ENCODE measurements at places on chromosomes 2 and 18.

DNA sequence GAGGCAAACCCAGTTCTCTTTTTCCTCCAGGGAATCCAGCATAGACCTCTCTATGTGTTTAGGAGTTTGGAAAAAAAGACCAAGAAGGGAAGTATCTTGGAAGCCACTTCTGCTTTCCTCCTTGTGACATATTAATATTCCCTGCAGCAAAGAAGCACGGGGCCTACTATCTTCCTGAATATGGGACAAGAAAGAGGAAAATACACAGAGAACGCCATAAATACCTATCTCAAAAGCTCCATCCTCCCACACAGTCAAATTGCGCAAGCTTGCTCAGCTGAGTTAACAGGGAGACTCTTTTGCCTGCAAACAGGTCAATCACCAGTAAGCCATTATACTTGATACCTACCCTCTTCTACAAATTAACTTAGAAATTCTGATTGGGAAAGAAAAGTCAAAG is 16.7 kb upstream of the RAPH1 start:
- no peak for DNase-seq

GRCh38 chr18:11948852-11949523 is 32.3 kb upstream of the IMPA2 start:
- DNase-seq, result no peak

GRCh38 chr2:101111917-101112771 is 39.0 kb downstream of the TBC1D8 start:
- no peak for DNase-seq

DNA sequence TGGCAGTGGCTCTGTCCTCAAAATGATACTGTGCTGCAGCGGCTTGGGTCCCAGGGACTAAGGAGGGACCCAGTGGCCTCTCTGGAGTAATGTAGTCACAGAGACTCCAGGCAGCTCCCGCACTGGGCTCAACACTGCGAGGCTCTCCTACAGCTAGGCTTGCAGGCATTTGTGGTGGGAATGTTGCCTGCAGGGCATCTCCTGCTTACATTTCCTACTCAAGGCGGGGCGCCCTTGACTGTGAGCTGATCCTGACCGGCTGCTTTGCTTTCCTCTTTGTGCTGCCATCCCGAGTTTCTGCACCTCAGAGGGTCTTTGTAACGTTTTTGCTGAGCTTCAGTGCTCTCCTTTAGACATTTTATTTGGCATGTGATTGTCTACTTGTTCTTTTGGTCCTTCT is 177.4 kb upstream of the FN1 start:
- no peak for DNase-seq

All from caudate nucleus (tissue), 63 donors.